ENCODE measurements at places on chromosomes 2 and 18. TPM values are rescaled to one million over a fixed set of nuclear protein-coding genes. Genes with fewer than 3 reads are reported as not detected.

DNA sequence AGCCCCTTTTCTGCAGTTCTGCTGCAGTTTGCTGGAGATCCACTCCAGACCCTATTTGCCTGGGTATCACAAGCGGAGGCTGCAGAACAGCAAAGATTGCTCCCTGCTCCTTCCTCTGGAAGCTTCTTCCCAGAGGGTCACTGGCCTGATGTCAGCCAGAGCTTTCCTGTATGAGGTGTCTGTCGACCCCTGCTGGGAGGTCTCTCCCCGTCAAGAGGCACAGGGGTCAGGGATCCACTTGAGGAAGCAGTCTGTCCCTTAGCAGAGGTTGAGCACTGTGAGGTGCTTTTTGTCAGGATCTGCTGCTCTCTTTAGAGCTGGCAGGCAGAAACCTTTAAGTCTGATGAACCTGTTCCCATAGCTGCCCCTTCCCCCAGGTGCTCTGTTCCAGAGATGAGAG, 42.0 kb upstream of the MYL1 start:
- DNase-seq = no peak

GRCh38 chr2:36329746-36330472, 25.7 kb upstream of the CRIM1 start:
- DNase-seq = no peak

- no peak for DNase-seq
Measured at GRCh38 chr2:127646487-127647241, 711 bp downstream of the GPR17 start.

FEV gene
- not detected for total RNA-seq

- no peak for DNase-seq
Measured at GRCh38 chr2:217643789-217644301, 358.9 kb downstream of the TNS1 start.

- DNase-seq = no peak
Measured at GRCh38 chr2:37795938-37796337, 124.5 kb upstream of the CDC42EP3 start.

- DNase-seq = no peak
Measured at GRCh38 chr2:239049421-239050251, 201.8 kb downstream of the TWIST2 start.

- no peak for DNase-seq
Measured at GRCh38 chr18:45361125-45361851, 254.0 kb upstream of the SLC14A2 start.

ALKAL2 gene
- total RNA-seq = not detected

DNA sequence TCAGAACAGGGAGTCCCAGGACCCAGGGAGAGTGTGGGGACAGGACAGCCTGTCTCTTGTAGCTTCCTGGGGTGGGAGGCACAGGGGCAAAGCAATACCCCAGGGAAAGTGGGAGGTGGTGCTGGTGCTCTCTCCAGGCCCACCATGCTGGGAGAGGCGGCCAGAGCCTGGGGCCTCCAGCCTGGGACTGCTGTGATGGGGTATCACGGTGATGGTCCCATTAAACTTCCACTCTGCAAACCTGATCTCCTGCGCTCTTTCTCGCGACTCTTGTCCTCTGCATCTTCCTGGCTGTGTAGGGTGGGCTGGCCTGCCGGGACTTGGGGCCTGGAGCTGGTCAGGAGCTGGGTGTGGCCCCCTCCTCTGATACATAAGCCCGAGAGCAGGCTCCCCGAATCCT, 8.0 kb upstream of the CAPN10 start:
- DNase-seq = no peak

DNA sequence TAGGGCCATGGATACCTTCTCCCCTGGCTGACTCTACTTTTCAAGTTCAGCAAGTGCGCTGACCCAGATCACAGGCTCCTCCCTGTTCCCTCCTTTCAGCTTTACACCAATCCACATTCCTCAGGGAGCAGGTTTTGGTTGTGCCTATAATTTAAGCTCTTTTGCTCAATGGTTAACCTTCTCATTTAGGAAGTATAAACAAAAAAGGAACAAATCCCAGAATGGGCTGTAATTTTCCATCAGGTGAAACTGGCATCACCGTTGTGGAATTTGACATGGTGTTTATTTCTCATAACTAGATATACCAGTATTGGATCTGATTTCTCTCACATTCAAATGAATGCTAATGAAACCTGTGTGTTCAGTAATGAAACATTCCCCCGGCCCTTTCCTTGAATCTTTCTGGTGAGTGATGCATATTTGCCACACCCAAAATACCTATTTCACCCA, 13.6 kb downstream of the STRN start:
- DNase-seq = no peak

RNU2-63P gene
- total RNA-seq = not detected

IL1R1 gene
- not detected for total RNA-seq

CSRNP3 gene
- total RNA-seq = not detected

SIX3 gene
- not detected for total RNA-seq

GRCh38 chr2:8518979-8519668, 162.7 kb upstream of the ID2 start:
- no peak for DNase-seq

STK39 gene
- total RNA-seq = not detected

DNA sequence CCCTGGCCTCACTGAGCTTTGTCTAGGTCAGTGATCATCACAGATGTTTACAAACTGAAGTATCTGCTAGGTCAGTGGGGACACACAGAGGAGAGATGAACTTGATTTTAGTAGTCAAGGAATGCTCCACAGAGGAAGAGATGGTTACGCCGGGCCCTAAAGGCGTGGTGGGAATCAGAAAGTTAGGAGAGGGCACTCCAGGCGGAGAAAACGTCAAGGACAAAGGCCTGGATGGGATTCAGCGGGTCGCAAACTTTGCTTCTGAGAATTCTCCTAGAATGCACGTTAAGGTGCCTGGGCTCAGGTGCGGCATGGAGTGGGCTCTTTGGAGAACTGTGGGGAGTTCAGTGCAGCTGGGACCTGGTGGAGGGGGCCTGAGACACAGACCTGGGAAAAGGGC, 78.8 kb downstream of the TMEM17 start:
- DNase-seq = no peak

GRCh38 chr18:984004-984403, 79.3 kb downstream of the ADCYAP1 start:
- DNase-seq = peak; percentile 19

GRCh38 chr18:57727952-57728807, 74.9 kb downstream of the ATP8B1 start:
- DNase-seq = no peak

DPYSL5 gene
- total RNA-seq = 4.8 TPM

DNA sequence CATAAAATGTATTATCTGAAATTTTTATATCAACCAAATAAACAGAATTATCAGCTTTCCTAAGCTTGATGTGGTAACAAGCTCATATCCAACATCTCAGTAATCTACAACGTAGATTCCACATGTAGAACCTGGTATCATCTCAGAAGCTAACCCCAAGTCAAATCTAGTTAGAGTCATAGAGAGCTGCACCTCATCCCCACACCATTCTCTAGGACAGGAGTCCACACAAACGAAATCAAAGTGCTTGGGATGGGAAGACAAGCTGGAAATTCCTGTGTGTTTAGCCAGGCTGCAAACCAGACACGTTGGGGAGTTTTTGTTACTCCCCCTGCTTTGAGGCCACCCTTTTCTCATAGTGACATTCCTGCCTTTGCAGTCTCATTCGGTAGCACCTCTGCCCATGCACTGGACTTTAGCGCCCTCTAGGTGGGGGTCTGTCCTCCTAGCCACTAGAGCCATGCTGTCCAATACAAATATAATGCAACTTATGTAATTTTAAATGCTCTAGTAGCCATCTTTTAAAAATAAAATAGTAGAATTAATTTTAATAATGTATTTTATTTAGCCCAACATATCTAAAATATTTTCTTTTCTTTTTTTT, 28.1 kb upstream of the SATB2 start:
- DNase-seq = peak; percentile 29

GRCh38 chr2:206083602-206084438, 2.2 kb downstream of the INO80D start:
- DNase-seq = peak; percentile 25

GRCh38 chr2:240567137-240567871, 980 bp upstream of the RNPEPL1 start:
- DNase-seq = no peak

- DNase-seq = no peak
Measured at GRCh38 chr2:12050396-12050795, 304.0 kb downstream of the LPIN1 start.

SP9 gene
- not detected for total RNA-seq

- DNase-seq = peak; percentile 61
Measured at GRCh38 chr2:54176577-54176976, 61.2 kb downstream of the ACYP2 start.

DNA sequence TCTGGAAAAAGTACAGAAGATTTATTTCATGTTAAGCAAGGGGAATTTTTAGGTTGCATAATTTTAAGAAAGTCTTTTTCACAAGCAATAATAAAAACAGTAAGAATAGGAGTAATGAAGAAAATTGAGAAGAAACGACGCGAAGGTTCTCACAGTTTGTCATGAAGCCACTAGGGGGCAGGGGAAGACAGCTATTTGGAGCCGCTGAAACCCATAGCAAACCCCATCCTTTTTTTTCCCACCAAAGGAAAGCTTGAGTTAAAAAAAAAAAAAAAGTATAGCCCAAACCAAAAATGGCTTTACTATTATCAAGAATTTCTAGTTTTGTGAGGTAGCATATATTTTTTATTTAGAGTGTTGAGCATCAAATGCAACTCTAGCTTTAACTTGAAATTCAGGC, 300.9 kb downstream of the PHLPP1 start:
- peak; percentile 67 for DNase-seq

DNA sequence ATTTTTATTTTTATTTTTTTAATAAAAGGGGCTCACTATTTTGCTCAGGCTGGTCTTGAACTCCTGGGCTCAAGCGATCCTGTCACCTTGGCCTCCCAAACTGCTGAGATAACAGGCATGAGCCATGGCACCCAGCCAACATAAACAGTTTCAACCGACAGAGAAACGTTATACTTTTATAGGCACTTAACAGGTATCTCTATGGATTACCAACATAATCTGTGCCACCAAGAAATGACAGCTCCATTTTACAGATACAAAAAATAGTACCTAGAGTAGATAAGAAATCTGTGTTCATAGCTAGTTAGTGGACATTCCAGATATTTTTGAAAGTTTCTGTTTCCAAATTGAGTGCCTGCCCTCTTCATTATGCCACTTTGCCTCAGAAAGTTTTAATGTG, 1316.7 kb downstream of the LRP1B start:
- DNase-seq = no peak

GRCh38 chr18:11577271-11578112, 31.9 kb upstream of the SLC35G4 start:
- no peak for DNase-seq

CHST9 gene
- total RNA-seq = not detected

GREB1 gene
- 14.7 TPM for total RNA-seq

HOXD13 gene
- not detected for total RNA-seq

DNA sequence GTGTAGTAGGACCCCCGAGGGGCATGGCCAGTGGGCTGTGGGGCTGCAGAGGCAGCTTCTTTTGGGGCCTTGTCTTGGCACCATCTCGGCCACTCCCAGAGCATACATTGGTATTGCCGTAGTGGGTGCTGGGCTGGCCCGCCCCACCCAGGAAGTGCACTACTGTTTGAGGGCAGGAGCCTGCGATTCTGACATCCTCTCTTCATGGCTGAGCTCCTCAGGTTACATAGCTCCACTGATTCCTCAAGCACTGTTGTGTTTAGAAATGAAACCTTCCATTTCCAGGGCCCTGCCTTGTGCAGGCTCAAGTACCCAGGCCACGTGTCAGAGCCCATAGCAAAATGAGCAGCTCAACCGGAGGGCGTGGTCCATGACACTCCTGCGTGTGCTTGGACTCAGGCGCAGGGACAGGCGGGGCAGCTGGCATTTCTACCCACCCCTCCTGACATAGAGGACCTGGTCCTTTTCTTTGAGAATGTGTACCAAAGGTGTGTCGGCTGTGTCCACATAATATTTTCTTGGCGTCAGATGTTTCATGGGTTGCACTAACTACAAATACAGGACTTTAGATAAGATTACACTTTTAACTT, 67.9 kb downstream of the DGKD start:
- no peak for DNase-seq

MBP gene
- total RNA-seq = 1.3 TPM

DNA sequence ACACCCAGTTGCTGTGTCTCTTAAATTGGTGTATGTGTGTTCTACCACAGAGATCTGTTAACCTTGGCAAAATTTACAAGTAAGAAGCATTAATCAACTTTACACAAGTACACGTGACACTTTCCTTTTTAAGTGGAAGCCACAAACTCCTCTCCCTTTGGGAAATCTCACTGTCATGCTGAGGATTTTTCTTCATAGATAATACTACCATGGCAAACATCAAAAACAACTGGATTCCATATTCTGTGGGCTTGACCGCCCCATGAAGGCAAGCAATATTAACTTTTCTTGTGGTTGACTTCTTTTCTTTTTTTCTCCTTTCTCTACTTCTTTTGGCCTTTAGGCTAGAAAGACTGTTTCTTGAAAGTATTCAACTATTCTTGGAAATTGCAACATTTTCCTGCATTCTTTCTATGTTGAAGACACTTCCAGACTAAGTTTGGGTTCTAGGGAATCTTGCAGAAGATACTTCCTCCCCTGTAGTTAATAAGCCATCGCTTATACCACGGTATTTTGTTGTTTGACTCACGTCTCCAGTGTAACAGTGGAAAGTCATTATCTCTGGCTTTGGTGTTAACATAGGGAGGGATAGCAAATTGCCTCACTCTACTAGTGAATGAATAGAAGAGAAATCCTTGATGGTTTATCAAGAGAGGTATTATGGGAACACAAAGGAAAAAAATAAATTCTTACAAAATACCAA, 79.5 kb downstream of the SLC8A1 start:
- DNase-seq = no peak

DNA sequence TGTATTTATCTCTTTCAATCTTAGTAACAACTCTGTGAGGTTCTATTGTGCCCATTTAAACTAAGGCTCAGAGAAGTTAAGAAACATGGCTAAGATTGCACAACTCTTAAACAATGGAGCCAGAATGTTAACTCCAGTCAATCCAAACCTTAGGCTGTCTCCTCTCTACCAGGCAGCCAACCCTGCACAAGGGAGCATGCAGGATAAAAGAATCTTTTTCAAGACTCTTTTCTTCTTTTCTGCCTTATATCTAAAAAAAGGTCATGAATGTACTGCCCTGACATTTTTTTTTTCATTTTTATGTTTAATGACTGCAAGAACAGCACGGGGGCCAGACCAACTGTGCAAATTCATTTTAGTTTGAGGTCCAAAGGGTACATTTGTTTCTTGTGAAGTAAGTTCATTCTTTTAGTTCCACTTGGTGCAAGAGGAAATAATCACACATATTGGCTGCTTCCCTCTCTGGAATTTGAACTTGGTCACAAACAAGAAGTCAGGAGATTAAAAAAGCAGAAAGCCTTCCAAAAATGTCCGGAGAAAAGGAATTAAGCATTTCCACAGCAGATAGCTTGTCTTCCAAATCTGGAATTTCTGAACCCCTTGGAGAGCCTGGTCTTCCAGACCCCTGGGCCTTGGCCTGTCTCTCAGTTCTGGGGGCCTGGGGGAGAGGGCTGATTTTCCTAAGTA, 96.0 kb upstream of the RIOK3 start:
- DNase-seq = no peak

- DNase-seq = no peak
Measured at GRCh38 chr2:41694536-41695049, 353.2 kb upstream of the PKDCC start.
